ENCODE measurements at places on chromosomes 5 and 9.

GRCh38 chr5:114185274-114185673 is 176.6 kb upstream of the KCNN2 start:
- no peak for DNase-seq

GRCh38 chr5:156914371-156914737 is 48.7 kb downstream of the TIMD4 start:
- no peak for DNase-seq

DNA sequence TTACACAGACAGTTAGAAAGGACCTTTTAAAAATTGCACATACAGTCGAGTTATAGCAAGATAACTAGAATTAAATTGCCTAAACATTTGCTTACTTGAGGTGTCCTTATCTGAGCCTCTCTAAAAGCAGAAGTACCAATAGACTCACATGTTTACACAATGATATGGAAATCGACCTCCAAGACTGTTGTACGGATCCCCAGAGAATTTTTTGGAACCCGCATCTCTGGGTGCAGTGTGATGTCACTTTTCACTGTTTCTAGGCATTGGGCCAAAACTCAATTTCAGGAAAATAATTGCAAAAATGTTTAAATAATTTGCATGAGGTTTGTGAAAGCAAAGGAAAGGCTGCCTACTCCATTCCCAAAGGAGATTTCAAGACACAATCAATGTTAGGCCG is 63.1 kb upstream of the ATG10 start:
- DNase-seq: peak; percentile 56

GRCh38 chr5:1749346-1750124 is 50.1 kb downstream of the MRPL36 start:
- no peak for DNase-seq
